Ecto neural progenitor cell (in vitro differentiated cells): ENCODE measurements at places on chromosomes 4 and X.

DNA sequence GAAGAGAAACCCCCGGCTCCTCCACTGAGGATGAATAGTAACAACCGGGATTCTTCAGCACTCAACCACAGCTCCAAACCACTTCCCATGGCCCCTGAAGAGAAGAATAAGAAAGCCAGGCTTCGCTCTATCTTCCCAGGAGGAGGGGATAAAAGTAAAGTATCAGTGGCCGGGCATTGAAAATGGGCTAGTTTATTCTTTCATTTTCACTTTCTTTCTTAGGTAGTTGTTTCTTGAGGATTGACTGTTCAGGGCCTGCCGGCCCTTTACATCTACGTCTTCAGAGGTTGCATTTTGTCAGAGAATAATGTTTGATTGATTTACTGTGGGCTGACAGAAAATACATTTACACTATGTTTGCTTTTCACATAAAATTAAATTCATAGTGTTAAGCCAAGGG is 27.1 kb downstream of the PAK3 start:
- no peak for DNase-seq

DNA sequence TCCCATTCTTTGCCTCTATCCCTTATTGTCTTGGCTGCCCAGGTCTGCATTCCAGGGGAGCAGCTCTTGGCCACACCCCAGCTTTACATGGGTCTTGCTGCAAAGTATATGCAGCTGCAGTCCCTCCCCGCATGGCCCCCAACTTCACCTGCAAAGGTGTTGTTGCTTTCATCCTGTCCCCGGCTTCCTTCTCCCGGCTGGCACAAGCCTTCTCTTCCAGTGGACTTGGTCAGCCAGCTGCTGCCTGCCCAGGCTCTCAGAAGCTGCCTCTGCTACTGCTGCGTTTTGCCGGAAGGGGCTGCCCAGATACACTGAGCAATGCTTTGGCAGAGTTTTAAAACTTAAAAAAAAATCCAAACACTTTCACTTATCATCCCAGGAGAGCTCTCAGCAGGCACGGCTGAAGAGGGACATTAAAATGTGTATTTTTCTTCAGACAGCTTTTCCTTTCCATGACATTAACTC is 121.2 kb upstream of the PDLIM3 start:
- no peak for DNase-seq

- DNase-seq: no peak
These were observed 7.3 kb downstream of the PAK3 start for GRCh38 chrX:111103246-111103645.

GRCh38 chr4:94621491-94622080 is 136.2 kb upstream of the BMPR1B start:
- no peak for DNase-seq

DNA sequence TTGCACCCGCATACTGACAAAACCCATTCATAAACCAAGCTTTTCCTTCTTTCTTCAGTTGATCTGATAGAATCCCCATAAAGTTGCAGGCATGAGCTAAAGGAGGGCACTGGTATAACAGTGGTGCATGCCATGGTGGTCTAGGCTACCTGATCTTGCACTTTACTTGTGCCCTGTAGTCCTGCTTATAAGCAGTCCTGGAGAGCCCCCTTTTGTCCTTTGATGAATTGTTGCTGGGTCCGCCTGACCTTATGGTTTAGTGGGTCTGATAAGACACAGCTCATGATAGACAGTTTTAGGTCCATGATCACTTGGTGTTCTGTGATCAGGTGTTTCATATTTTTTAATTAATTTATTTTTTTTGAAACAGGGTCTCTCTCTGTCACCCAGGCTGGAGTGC is 19.7 kb downstream of the CCDC160 start:
- no peak for DNase-seq

GRCh38 chrX:53269536-53270107 is 11.8 kb downstream of the IQSEC2 start:
- DNase-seq: no peak

DNA sequence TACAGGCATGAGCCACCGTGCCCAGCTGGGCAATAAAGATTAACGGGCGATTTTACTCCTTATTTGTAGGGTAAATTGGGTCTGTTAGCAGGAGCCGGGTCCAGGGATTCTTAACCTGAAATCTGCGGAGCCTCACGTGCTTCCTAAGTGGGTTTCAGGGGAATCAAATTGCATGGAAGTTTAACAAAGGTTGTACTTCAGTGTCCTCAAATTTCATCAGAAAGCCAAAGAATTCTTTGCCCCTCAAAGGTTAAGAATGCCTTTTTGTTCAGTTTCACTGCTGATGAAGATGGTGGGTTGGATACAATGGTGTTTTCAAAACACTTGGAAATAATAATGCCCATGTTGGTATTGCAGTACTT is 67.9 kb downstream of the AFF1 start:
- DNase-seq: no peak

DNA sequence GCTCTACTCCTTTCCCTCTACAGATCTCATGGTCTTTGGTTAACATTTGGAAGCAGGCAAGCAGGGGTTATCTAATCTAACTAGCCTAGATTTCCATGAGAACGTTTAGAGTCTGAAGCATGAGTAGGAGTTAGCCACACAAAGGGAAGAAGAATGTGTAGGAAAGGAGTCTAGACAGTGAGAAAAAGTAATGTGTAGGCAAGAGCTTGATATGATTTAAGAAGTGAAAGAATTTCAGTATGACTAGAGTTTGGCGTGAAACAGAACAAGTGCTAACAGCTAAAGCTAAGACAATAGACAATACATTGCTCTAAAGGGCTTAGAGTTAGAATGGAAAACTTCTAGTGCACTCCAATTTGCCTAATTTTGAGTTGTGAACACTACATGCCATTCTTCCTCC is 10.8 kb downstream of the CXCL8 start:
- no peak for DNase-seq

DNA sequence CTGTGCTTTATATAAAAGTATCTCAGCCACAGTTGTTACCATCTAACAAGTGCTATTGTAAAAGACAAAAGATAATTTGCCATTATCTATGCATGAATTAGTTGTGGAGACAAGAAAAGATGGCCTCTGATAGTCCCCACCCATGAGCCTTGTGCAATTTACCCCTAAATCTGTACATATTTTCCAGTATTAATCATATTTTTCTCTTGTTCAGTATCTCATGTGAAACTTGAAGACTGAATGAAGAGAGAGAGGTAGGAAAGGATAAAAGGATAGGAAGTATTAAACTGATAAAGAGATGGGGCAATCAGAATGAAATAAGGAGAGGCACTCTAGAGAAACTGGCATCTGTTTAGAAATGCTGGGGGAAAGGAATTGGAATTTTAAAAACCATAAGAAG is 3.7 kb downstream of the MYOZ2 start:
- no peak for DNase-seq

DNA sequence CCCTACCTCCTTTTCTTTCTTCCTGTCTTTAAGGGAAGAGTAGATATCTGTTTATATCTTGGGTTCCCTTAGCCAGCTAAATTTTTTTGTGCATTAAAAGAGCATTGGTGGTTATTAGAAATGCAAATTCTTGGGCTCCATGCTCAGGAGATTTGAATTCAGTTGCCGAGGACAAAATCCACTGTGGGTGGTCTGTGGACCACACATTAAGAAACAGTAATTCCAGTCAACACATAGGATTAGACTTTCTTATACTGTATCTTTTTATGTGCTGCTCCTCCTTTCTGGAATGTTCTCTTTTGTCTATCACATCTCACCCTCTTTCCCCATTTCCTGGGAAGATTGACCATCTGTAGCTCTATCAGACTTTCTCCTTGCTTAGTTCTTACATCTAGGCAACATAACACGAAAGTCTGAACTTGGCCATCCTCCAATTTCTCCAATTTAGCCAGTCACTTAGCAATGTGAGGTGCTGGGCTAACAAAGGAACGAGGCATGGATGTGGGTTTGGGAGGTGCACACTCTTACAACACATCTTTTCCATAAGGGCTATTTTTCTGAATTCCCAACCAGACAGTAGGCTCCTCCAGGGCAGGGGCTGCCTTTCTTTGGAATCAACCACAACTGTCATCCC is 5.3 kb upstream of the PDLIM3 start:
- no peak for DNase-seq

DNA sequence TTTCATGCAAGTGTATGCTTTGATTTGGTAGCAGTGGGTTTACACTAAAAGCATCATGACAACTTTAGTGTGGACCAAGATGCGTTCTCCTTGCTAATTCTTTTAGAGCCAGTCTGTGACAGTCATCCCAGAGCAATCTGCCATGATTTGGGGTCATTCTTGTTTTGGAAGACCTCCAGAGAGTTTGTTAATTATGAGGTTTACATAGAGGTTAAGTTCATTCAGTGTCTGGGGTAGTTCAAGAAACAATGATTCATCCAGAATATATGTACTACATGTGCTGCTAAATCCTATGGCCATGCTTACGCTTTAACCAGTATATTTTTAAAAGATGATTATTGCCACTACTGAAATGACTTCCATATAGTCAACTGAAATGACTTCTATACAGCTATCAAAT is 328.5 kb upstream of the AGA start:
- no peak for DNase-seq

GRCh38 chr4:137641544-137641943 is 109.2 kb upstream of the PCDH18 start:
- no peak for DNase-seq

GRCh38 chrX:18698737-18699650 is 8.5 kb upstream of the PPEF1 start:
- no peak for DNase-seq

DNA sequence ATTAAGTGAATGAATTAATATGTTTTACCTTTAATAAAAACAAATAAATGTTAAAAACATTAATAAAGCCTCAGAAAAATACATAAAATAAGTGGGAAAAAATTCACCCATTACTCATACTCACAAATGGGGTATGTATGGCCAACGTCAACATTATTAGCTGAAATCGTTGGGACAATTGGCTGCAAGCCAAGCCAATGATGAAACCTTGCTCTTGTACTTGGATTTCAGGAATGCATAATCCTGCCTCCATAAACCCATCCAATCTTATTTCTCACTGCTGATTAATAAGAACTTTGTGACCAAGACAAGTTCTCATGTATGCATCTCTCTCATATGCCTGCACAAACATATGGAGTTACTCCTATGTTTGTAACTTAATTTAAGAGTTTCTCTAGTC is 35.3 kb upstream of the ADAMTS3 start:
- DNase-seq: no peak

DNA sequence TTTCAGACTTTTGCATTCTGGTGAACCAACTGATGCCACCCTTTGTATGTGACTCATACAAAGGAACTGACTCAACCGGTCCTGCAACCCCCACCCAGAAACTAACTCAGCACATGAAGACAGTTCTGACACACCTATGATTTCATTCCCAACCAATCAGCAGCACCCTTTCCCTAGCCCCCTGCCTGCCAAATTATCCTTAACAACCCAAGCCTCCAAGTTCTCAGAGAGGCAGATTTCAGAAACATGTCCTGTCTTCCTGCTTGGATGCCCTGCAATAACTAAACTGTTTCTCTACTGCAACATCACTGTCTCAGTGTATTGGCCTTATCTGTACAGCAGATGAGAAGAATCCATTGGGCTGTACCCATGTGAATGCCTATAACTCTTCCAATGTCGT is 284.7 kb downstream of the CAMK2D start:
- no peak for DNase-seq

DNA sequence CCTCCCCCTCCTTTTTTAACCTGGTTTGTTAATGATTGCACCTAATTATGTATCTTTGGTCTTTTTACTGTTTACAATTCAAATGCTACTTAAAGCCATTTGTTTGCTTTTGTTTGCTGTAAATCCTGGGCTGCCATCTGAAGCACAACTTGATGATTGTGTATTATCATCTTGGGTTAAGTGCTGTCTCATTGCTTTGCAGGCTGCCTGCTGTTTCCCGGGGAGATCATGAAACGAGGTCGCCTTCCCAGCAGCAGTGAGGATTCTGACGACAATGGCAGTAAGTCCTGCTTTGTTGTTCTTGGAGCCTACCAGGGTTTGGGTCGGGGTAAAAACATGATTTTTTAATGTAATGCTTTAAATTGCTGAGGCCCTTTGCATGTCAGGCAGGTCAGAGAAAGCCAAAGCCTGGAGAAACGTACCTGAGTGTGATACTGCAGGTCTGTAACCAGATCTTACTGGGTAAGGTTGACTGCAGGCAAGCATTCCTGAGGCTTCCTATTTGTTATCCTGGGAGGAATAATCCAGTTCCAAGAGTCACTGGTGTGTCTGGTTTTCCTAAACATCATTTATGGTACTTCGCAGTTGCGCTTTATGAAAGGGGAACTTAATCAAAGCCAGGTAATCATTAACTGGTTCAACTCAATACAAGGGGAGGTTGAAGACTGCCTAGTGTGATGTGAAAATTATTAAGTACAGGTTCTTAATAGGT is 22.2 kb downstream of the JADE1 start:
- DNase-seq: peak; percentile 62

DNA sequence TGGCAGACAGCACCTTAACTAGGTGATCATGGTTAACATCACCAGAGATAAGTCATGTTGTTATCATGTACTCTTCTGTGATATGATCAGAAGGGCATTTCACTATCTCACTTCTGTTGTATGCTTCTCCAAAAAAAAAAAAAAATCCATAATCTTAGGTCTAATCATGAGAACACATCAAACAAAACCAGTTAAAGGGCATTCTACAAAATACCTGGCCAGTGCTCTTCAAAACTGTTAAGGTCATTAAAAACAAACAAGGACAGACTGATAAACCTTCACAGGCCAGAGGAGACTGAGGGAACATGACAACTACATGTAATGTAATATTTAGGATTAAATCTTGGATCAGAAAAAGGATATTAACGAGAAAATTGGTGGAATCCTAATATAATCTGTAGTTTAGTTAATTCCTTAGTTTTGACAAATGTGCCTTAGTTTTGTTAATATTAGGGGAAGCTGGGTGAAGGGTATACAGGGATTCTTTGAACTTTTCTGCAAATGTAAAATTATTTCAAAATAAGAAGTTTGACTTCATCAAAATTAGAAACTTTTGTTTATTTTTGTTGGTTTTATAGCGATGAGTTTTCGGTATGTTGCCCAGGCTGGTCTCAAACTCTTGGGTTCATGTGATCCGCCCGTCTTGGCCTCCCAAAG is 18.0 kb downstream of the RBM10 start:
- no peak for DNase-seq

DNA sequence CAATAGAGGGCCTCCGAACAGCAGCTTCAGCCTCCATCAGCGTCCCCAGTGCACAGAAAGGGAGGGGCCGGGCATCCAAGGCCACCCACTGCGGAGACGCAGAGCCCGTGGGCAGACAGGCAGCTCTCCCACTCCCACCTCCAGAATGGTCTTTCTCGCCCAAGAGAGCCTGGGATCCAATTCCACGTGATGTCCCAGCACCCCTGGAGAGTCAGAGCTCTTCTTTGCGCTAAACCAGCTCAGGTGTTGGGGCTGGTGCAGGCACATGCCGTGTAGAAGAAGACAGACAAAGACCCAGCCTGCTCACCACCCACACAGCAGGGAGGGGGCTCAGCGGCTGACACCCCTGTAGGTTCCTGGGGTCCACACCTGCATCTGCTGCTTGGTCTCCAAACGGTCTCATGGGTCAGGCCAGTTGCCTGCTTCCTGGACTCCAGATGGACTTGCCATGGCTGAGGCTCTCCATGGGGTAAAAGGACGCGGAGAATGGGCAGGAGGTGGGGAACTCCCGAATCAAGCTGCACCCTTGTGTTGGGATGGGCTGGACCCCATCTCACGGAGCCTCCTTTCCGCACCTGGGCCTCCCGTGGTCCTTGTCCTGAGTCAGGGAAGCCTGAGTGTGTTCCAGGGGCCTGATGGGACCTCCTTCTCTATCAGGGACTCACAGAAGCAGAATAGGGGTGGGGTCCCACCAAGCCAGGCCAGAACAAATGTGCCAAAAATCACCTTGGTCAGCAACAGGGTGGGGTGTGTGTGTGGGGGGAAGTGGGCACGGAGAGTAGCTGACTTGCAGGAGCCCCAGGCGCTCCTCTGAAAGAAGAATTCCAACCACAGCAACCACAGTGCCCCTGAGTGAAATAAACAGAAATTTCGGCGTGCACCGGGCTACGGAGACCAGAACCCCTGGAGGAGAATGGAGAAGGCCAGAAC is 11.6 kb upstream of the ASMTL start:
- DNase-seq: peak; percentile 42
